ENCODE measurements at places on chromosomes 11 and 22.
A peak's percentile ranks its signal among the peaks of the same experiment; 100 is the strongest.

DNA sequence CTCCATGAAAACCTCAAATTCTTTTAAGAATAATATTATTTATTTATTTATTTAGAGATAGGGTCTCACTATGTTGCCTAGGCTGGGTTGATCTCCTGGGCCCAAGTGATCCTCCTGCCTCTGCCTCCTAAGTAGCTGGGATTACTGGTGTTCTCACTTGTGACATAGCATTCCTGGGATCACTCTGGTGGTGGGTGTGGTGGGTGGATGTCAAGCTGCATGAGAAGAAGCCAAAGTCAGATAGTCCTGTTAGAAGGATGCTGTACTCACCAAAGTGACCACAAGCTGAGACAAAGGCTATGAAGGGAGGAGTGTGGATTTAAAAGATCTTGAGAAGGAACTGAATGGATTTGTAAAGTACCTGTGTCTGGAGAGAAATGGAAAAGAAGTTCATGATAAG lies 87.9 kb upstream of the SPON1 start:
- DNase-seq = no peak

DNA sequence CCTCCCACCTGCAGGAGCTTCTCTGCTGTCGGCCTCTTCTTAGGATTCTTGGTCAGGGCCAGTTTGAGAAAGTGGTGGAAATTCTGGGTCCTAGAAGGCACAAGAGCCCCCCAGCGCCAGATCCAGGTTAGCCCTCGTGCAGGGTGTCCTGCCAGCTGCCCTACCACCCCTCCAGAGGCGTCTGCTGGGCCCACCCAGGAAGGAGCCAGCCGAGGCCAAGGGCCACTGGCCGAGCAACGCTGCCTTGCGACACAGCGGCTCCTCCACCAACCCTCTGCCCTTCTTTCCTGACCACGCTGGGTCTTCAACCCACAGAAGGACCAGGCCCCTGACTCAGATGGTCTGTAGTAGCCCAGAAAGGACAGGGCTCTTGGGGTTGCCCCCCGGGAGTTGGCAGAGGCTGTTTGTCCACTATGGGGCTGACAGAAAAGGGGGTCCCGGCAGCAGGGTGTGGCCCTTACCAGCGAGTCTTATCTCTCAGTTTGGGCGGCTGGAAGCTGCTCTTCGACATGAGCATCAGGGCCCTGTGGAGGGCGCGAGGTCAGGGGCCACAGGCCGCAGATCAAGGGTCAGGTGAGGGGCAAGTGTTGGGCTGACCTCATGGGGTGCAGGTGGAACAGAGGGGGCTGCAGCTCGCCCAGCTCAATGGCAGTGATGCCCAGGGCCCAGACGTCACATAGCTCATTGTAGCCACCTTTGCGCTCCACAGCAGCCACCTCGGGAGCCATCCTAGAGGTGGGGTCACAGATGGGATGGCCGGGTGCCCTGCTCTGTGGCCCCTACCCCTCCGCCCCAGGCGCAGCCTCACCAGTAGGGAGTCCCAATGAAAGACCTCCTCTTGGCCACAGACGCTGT lies 2.5 kb downstream of the MAP4K2 start:
- DNase-seq = no peak

DNA sequence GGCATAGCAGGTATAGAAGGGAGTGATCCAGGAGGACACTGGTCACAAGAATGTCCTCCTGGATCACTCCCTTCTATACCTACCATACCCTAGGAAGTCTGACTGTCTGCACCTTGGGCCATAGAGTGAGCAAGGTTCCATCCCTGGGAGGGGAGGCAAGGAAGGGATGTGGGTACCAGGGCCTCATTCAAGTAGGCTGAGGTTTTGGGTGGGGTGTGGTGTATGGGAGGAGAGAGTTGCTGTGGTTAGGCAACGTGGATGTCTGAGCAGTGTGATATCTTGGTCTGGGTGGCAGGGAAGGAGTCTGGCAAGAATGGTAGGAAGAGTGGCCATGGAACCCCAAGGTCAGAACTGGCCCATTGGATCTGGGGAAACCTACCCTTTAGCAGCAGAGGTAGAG lies 13.2 kb downstream of the PPFIBP2 start:
- DNase-seq = no peak

DNA sequence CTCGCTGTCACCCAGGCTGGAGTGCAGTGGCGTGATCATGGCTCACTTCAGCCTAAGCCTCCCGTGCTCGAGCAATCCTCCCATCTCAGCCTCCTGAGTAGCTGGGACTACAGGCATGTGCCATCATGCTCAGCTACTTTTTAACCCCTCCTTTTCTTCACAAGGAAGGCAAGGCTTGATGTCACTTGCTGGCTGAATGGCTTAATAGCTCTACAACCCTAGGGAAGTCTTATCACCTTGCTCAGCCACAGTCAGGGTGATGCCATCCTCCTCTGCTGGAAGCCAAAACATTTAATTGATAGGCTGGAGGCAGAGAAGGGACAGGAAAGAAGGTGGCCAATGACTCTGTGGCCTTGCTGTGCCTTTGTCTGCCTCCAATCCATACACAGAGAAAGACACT lies 131.9 kb downstream of the MED15 start:
- DNase-seq = no peak

GRCh38 chr11:16727806-16728205 lies 10.6 kb upstream of the C11orf58 start:
- DNase-seq = no peak

- no peak for DNase-seq
Observed at GRCh38 chr22:46961591-46962295, 199.3 kb downstream of the TBC1D22A start.

DNA sequence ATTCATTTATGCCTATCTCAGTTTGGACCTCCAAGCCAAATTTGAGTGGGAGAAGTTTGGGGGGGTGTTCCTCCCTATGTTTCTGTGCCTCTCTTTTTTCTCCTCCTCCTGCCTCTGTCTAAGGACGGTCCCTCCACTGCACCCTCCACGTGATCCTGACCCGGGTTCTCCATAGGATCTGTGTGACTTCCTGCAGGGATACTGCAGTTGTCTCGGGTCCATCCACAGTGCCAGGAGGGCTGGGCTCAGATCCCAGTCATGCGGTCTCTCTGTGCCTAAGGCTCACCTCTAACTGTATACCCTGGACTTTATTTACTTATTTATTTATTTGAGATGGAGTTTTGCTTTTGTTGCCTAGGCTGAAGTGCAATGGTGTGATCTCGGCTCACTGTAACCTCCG lies 1354.5 kb downstream of the BRD1 start:
- no peak for DNase-seq

GRCh38 chr11:70462818-70463477 lies 64.6 kb downstream of the CTTN start:
- DNase-seq = no peak

- DNase-seq = no peak
Observed at GRCh38 chr22:31583861-31584485, 78.0 kb downstream of the PISD start.

DNA sequence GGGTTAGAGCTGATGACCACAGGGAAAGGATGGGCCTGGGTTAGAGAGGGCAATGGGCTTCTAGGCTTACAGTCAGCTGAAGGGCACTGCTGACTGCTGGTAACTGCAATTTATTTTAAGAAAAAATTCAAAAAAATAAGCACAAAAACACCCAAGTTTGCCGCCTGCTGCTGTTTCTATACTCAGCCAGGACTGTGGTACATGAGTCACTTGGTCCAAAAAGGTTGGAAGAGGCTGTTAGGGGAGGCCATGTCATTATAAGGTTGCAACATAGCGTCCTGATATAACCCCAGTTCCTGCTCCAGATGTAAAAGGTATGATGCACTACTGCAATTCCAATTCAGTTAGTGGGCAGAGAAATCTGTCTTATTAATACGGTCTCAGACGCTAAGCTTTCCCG lies 98.9 kb downstream of the ETS1 start:
- peak; percentile 63 for DNase-seq

DNA sequence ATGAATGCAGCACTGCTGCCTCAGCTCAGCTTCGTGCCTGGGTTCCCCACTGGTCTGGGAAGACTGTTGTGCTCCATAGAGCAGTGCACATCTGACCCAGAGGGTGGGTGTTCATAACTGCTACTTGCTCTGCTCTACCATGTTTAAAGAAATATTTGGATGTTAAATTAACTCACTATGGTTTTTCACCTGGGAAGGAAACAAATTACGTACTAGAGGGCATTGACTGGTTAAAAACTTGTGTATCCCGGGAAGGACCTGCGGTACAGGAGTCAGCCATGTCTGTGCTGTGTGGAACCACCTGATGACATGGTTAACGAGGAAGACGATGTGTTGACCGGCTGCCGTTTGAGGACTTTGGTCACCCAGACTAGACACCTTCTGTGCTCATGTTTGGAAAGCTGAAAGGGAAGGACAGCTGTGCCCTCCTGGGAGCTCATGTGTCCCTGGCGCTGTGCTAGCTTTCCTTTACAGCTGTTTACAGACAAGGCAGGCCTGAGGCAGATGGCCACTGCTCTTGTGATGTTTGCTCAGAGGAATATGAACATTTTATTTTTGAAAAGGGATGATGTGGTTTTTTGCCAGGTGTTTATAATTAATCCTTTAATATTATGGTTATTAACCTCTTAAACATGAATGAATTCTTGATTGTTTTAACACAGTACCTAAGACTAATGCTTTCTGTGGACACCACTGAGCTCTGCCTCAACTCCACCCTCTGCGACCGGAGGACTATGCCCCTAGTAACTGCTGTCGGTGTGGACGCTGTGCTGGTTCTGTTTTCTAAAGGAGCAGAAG lies 14.3 kb upstream of the AIFM3 start:
- no peak for DNase-seq

- DNase-seq = no peak
Observed at GRCh38 chr11:100942016-100942415, 187.6 kb downstream of the PGR start.

- no peak for DNase-seq
Observed at GRCh38 chr11:79071190-79071589, 369.6 kb downstream of the TENM4 start.

DNA sequence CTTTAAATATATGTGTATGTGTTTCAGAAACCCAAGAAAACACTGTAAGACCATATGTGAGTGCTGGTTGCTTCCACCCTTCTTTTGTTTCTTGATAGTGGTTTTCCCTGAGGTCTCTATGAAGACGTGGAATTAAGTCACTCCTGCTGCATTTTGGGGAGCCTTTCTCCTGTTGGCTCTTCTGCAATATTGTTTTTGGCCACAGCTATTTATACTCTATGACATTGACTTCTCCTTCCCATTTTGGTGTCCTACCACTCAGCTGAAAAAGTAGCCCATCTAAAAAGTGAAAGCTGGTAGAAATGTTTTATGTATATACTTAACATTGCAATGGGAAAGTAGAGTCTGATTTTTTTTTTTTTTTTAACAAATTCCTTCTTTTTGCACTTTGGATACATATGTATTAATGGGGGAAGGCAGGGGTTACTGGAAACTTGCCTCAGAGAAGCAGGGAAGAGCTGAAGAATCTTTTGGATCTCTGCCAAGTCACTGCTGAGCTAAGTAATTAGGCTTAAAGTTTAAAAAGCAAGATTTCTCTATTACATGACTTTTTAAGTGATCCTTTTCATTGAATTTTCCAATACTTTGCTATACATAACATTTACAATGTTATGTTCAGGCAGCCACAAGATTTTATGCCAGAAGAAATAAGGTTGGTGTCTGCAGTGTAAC lies 1.8 kb downstream of the TTC17 start:
- DNase-seq = no peak

GRCh38 chr11:106017093-106017492 lies 4.9 kb downstream of the MSANTD4 start:
- DNase-seq = no peak

DNA sequence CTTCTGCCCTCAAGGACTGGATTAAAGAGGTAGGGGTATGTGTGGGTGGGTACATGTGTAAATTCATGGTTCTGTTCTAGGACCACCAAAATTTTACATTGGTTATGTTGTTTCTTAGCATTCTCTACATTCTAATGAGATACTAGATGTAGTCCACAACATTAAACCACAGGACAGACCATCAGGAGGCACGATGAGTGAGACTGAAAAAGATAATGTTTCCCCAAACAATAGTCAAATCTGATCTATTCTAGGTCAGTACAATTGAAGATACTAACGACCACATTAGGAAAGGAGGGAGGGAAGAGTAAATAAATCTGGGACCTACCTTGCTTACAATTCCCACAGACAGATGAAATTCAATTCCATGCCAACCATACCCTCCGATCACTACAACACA lies 42.2 kb downstream of the MRTFA start:
- DNase-seq = no peak

GRCh38 chr11:59706518-59707285 lies 6.9 kb downstream of the OR10V1 start:
- no peak for DNase-seq

DNA sequence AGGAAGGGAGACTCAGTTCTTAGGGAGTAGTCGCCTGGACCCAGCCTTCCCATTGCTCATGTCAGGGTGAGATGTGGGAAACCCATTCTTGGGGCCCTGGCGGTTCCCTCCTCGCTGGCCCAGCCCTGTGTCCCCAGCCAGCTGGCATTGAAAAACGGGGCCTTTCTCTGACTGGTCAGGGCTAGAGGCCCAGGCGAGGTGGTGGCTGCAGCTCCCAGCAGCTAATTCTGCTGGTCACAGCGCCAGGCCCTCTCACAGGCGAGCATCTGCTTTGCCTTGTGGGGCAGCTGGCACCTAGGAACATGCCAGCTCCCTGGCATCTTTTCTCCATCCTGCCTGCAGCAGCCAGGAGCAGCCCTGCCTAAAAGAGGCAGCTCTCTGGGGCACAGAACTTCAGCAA lies 20.1 kb downstream of the TSPAN18 start:
- no peak for DNase-seq

- no peak for DNase-seq
Observed at GRCh38 chr11:12219757-12220156, 109.4 kb downstream of the MICAL2 start.

- DNase-seq = no peak
Observed at GRCh38 chr22:47333625-47334024, 571.2 kb downstream of the TBC1D22A start.

DNA sequence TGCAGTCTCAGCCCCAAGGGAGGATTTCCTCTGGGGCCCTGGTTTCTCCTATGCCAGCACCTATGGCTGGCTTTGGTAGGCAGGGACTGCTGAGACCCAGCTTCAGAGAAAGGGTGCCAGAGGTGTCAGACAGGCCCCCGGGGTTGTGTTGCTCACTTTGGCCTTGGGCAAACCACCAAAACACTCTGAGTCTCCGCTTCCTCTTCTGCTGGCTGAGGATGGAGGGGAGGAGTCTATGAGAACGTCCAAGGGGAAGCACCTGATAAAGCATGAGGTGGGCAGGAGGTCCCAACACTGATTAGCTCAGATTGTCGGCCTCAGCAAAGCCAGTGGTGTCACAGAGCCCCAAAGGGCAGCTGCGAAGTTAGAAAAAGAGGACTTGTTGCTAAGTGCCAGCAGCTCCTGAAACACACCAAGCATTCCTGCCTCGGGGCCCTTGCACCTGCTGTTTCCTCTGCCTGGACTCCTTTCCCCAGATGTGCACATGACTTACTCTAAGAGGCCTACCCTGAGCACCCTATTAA lies 10.5 kb downstream of the SMTNL1 start:
- no peak for DNase-seq

GRCh38 chr11:17950644-17951043 lies 62.2 kb downstream of the SERGEF start:
- DNase-seq = no peak

DNA sequence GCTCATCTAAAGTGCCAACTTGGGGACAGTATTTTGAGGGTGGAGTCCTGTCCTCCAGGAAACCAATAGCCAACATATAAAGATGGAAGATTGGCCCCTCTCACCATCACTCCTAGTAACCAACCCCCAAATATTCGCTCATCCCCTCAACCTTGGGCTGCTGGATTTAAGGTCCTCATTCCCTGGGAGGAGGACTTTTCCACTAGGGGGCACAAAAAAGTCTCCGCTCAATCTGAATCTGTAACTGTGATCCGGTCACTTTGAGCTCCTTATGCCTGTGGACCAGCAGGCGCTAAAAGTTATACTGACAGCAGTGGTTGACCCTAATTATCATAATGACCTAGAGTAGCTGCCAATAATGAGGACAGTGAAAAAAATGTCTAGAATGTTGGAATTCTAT lies 20.5 kb upstream of the CLPB start:
- no peak for DNase-seq

Measured in activated CD4-positive, alpha-beta T cell treated with anti-CD3 and anti-CD28 coated beads, Interleukin-2, Interleukin-4, amounts not matched to agents 100 ng/mL and 50 ng/mL, durations not matched to agents 16 hours and 8 hours (primary cell).